Liver (tissue), 10 donors: ENCODE measurements at places on chromosomes 2 and 18. TPM values are rescaled to one million over a fixed set of nuclear protein-coding genes. Genes with fewer than 3 reads are reported as not detected.

- DNase-seq = no peak
Measured at GRCh38 chr18:59810183-59810582, 89.6 kb upstream of the PMAIP1 start.

The ZNF142 gene
- total RNA-seq = 7.4 TPM

DNA sequence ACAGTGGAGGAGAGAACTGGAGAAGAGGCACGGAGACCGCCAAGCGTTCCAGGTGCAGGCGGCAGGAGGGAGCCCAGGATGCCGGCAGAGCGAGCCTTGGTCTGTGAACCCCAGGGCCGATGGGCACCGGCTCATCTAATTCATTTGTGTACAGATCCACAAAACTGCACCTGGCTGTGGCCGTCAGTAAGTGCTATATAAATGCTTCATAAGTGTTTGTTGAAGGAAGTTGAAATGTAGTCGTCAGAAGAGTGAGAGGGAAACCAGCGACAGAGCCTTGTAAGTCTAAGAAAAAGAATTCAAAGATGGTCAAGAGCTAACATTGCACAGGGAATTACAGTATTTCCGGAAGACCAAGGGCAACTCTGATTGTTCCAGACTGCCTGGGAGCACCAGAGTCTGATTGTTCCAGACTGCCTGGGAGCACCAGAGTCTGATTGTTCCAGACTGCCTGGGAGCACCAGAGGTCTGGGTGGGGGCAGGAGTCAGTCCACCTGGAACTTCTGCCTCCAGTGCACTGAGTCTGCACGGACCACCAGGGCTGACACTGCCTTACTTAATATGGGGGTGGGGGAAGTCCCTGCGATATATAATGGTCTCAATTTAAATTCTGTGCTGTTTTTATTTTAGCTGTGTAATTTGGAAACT is 112.3 kb downstream of the BCL2 start:
- no peak for DNase-seq

The IL1R2 gene
- 28.2 TPM for total RNA-seq

- DNase-seq = no peak
Measured at GRCh38 chr2:95552911-95553310, 38.9 kb upstream of the TRIM43 start.

The ACTG2 gene
- total RNA-seq = 7.7 TPM

- no peak for DNase-seq
Measured at GRCh38 chr2:238940806-238941205, 92.9 kb downstream of the TWIST2 start.

The ABCG8 gene
- 16.8 TPM for total RNA-seq

DNA sequence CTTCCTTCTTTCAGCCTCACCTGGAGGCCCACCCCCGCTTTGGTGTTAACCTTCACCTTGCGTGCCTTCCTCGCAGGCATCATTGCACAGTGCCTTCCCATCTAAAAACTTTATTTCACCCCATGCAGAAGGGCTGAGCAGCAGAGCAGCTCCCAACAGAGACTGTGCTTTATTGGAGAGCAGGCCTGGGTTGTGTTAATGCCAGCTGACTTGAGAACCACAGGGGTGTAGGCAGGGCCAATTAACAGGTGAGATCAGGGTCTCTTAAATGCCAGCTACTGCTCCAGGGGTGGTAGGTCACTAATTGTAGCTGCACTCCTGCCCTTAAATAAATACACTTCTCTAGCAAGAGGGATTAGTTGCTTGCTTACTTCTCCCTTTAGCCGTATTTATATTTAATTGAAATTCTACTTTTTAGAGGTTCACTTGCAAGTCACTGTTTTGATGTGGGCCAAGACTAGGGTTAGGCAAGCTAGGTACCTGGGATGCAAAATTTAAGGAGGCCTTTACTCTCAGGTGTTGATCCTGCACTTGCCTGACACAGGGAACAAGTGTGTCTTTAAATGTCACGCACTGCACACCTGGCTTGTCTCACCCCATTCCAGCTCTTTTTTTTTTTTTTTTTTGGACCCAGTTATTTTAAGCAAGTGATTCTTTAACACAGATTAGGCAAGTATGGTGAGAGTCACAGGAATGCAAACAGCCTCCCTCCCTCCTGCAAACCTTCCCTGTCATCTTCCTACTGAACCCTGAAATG is 54.5 kb downstream of the LYPD1 start:
- DNase-seq = no peak

DNA sequence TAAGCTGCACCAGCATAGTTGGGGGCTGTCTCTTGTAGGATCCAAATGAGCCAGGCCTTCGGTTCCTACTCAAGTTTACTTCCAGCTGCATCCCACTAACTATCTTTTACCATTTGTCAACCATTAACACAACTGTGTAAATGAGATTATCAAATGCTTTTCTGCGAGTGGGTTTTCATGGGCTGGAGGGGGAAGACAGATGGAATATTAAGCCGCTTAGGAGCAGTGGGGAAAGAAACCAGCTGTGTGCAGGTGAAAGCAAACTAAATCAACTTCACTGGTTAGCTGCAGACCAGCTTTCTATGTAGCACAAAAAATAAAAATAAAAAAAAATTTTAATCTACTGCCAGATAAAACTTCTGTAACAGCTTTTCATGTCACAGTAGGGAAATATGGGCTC is 307.3 kb upstream of the FBXO11 start:
- DNase-seq = no peak

The PCARE gene
- total RNA-seq = not detected

The EHD3 gene
- total RNA-seq = 20.2 TPM

The INHA gene
- 0.14 TPM for total RNA-seq

- DNase-seq = no peak
Measured at GRCh38 chr2:195961873-195962272, 106.8 kb downstream of the DNAH7 start.

The STK36 gene
- total RNA-seq = 17.2 TPM

DNA sequence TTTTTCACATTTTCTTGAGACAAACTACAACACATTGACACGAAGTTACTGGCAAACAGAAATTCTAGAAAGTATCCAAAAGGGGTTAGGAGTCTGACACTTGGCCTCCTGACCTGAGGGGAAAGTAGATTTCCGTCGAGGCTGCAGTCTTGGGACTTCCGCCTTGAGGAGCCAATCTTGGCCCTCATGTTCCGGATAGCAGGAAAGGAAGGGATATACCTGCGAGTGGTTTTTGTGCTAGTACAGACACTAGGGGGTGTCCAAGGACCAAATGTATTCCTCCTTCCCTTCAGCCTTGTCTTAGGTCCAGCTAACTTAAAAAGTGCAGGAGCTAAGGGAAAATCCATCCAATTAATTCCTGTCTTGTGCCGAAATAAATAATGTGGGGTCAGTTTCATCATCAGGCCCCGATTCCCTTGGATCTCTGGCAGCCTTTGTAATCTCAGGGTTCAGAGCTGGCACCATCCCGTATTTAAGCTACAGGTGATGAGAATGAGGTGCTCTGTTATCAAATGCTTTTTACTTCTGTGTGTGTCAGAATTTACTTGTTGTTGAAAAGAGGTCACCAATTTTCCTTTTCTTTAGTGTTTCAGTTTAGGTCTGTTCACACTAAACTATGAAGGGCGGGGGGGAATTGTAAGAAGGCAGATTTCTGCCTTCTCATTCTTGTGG is 330.2 kb upstream of the FANCL start:
- DNase-seq = no peak

- DNase-seq = no peak
Measured at GRCh38 chr2:72623481-72623880, 202.4 kb downstream of the EXOC6B start.

DNA sequence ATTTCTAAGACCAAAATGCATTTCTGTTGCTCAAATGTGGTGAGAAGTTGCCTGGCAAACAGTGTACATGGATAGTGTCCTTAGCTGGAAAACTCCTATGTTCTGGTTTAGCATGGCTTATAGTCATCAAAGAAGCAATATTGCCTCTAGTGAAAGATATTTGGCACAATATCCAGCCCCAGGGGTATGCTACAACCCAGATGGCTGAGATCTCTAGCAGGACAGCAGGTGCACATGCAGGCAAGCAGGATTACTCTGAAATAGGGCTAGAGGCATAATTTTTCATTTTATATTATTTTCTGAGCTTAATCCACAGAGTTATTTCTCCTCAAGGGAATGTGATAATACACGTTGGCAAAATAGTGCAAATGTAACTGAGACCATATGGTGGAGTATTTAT is 34.0 kb downstream of the CCDC195 start:
- DNase-seq = no peak

The GPR75 gene
- total RNA-seq = 2.5 TPM

DNA sequence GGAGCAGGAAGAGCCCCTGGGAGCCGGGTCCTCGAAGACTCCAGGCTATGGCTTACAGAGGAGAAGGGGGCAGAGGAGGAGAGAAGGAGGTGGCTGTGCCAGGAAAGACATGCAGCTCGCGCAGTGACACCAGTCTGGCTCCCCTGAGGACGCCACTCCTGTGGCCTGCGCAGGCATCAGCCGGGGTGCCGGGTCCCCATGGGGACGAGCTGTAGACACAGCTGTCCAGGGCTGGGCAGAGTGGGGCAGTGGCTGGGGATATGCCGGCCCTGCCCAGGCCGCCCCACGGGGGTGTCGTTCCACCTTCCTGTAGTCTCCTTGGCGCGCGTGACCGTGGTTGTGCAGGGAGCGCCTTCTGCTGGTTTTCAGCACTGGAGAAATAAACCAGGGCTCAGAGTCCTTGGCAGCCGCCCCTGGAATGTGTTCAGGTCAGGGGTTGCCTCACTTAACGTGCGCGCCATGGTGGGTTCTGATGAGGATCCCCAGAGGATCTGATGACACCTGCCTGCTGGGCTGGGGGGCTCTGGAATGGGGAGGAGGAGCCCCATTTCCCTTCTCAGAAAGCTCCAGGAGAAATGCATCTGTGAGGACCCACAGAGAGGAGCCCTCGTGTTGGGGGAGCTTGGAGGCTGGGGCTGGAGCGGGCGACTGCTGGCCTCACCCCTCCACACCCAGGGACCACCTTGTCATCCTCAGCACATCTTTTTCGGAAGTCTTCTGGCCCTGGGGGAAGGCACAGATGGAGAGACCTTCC is 26.7 kb downstream of the RAMP1 start:
- no peak for DNase-seq

GRCh38 chr18:44777457-44778192 is 96.9 kb downstream of the SETBP1 start:
- DNase-seq = no peak

The TSPYL6 gene
- not detected for total RNA-seq

The OSR1 gene
- 0.17 TPM for total RNA-seq

- no peak for DNase-seq
Measured at GRCh38 chr2:74364533-74365505, 15.3 kb downstream of the DCTN1 start.

DNA sequence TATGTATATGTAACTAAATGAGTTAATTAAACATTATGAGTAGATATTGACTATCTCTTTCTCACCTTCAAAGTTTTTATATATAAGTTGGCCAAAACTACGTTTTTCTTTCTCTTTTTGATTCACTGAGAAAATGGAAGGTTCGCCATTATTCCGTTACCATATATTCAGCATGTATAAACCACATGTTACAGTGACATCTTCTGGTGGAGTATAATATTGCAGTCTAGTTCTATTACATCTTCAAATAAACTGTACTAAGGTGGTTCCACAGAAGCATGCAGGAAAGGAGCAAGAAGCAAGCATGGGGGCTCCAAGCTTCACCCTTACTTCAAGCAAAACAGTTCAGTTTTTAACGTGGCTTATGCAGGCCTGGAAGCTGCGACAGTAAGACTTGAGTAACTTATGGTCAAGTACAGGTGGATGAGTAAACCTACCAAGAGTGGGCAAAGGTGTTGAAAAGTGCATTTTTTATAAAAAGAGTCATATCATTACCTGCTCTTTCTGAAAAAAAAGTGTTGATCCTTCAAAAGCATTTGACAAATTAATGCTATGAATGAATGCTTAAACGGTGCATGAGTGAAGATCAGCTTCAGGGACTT is 129.8 kb upstream of the RAB6C start:
- DNase-seq = no peak

- no peak for DNase-seq
Measured at GRCh38 chr18:66759050-66759828, 155.3 kb upstream of the CDH19 start.

The CTAGE1 gene
- not detected for total RNA-seq

The NLRC4 gene
- 2.1 TPM for total RNA-seq

GRCh38 chr2:40032650-40033319 is 253.7 kb upstream of the THUMPD2 start:
- DNase-seq = no peak

DNA sequence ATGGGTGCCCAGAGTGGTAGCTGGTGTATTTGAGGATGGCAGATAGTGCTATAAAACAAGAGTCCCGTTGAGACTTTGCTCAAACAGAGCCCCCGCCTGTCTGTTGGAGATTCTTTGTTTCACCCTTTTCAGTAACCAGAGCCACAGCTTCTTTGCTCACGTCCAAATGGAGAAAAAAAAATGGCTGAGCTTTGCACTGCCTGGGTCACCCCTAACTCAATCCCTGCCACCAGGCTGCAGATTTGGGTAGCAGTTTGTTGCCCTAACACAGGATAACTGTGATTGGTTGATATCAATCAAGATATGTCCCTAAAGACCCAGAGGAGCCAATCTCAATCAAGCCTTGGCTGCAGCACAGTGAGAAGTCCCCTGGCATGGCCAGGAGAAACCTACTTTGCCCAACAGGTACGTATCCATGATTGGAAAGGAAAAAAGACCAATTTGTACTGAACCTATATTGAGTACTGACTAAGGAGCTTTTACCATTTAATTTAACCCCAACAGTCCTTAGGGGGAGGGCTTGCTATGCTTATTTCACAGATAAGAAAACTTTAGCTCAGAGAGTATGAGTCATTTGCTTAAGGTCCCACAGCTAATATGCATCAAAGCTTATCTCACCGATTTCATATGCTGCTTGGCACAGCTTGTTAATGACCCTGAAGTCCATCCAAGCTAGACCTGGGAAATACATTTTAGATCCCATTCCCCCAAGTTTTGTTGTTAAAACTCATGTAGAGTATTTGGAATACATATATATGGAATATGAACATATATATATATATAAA is 72.0 kb upstream of the SH3BP4 start:
- no peak for DNase-seq

- DNase-seq = no peak
Measured at GRCh38 chr2:103484906-103485305, 723.1 kb downstream of the TMEM182 start.

The SNRPD1 gene
- total RNA-seq = 3.3 TPM

- no peak for DNase-seq
Measured at GRCh38 chr2:16386031-16386430, 279.6 kb downstream of the CYRIA start.

The BOLA3 gene
- 25.2 TPM for total RNA-seq
